Esophagus muscularis mucosa (tissue), 4 donors: ENCODE measurements at places on chromosomes 16 and 17. TPM values are rescaled to one million over a fixed set of nuclear protein-coding genes. Genes with fewer than 3 reads are reported as not detected.
A peak's percentile ranks its signal among the peaks of the same experiment; 100 is the strongest.

Gene NPIPB12
- total RNA-seq, result 20.7 TPM

DNA sequence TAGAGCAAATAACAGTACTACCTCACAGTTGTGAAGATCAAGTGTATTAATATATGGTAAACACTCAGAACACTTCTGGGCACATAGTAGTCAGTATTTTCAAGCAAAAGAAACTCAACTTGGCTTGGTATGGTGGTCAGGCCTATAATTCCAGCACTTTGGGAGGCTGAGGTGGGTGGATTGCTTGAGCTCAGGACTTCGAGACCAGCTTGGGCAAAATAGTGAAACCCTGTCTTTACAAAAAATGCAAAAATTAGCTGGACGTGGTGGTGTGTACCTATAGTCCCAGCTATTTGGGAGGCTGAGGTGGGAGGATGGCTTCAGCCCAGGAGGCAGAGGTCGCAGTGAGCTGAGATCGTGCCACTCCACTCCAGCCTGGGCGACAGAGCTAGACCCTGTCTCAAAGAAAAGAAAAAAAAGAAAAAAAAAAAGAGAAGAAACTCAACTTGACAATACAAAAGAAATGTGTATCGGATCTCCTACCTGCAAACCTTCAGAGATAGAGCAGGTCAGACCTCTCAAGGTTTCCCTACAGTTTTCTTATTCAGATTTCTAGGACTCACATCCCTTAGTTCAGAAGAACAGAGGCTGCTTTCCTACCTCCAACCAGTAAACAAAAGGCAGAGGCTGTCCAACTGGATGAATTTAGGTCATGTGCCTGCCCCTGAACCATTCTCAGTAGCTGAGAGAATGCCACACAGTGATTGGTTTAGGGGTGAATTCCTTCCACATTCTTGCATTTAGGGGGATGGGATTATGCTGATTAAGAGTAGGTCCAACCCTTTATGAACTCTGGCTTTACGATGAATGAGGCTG, 1.7 kb upstream of the KPNA2 start:
- no peak overlapping the region for H3K27ac ChIP-seq
- H3K36me3 ChIP-seq, result peaks cover 10% of the 10 kb centered on the region
- peaks cover 21% of the 10 kb centered on the region for H3K4me1 ChIP-seq
- H3K27me3 ChIP-seq, result no peaks in the 10 kb centered on the region
- DNase-seq, result no peak
- no peak overlapping the region for H3K4me3 ChIP-seq

GRCh38 chr16:64158941-64159588, 962.8 kb downstream of the CDH11 start:
- no peaks in the 10 kb centered on the region for H3K27me3 ChIP-seq
- no peak overlapping the region for H3K4me3 ChIP-seq
- no peaks in the 10 kb centered on the region for H3K4me1 ChIP-seq
- no peak for DNase-seq
- no peak overlapping the region for H3K27ac ChIP-seq
- no peaks in the 10 kb centered on the region for H3K36me3 ChIP-seq

Gene TIMP2
- total RNA-seq, result 213 TPM

- H3K36me3 ChIP-seq, result no peaks in the 10 kb centered on the region
- DNase-seq, result no peak
- peaks cover 9% of the 10 kb centered on the region for H3K4me1 ChIP-seq
- H3K27ac ChIP-seq, result no peak overlapping the region
- no peaks in the 10 kb centered on the region for H3K27me3 ChIP-seq
These were observed 45.1 kb downstream of the IRX3 start for GRCh38 chr16:54241525-54241924.

GRCh38 chr17:27596096-27596495, 34.9 kb upstream of the LGALS9 start:
- H3K4me3 ChIP-seq, result no peak overlapping the region
- peaks cover 2% of the 10 kb centered on the region for H3K4me1 ChIP-seq
- no peak overlapping the region for H3K27ac ChIP-seq
- H3K36me3 ChIP-seq, result no peaks in the 10 kb centered on the region
- H3K27me3 ChIP-seq, result no peaks in the 10 kb centered on the region
- no peak for DNase-seq

GRCh38 chr16:2524339-2524938, 4.3 kb downstream of the AMDHD2 start:
- no peak for DNase-seq
- no peaks in the 10 kb centered on the region for H3K27me3 ChIP-seq
- H3K4me3 ChIP-seq, result no peak overlapping the region
- H3K4me1 ChIP-seq, result peaks cover 22% of the 10 kb centered on the region
- peaks cover 14% of the 10 kb centered on the region for H3K36me3 ChIP-seq
- H3K27ac ChIP-seq, result no peak overlapping the region

Gene HBA2
- 1,686 TPM for total RNA-seq

Gene ETV4
- total RNA-seq, result not detected

DNA sequence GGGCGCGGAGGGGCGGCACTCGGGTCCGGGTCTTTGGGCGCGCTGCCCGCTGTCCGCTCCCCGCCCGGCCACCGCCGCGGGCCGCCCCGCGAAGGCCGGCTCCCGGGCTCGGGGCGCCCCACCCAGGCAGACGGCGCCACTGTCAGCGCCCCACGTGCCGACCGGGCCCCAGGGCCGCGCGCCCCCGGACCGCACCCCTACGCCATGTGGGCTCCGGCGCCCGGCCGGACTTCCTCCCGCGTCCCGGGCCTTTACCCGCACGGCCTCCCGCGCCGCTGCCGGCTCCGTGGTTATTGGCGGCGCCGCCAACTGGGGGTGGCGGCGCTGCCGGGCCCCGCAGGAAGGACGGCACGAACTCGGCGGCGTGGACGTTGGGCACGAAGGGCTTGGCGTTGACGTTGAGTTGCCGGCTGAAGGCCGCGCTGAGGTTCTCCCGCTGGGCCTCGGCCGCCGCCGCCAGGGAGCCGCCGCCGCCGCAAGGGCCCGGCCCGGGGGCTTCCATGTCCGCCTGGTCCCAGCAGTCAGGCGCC, 577 bp downstream of the GSPT1 start:
- peak overlapping the region; percentile 99 for H3K27ac ChIP-seq
- H3K36me3 ChIP-seq, result no peaks in the 10 kb centered on the region

Gene JMJD6
- total RNA-seq, result 29.5 TPM

DNA sequence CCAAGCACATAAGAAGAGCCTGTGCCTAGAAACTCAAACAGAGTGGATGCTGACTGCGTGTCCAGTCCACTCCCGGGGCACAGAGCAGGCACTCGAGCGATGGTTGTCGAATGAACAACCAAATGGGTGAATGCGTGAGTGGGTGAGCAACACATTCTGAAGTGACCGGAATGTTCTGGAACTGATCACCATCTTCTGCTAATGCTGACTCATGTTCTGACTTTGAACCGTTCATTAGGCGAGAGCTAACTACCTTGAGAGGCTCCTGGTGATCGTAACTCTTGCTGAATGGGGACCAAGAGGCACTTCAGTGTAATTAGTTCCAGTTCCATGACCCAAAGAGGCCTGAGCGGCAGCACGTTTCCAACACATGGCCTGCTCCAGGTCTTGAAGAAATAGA, 37.9 kb downstream of the IRF8 start:
- no peak for DNase-seq
- no peak overlapping the region for H3K27ac ChIP-seq
- H3K4me3 ChIP-seq, result no peak overlapping the region
- H3K36me3 ChIP-seq, result no peaks in the 10 kb centered on the region
- H3K4me1 ChIP-seq, result no peaks in the 10 kb centered on the region
